ENCODE measurements at places on chromosomes 4 and X.

DNA sequence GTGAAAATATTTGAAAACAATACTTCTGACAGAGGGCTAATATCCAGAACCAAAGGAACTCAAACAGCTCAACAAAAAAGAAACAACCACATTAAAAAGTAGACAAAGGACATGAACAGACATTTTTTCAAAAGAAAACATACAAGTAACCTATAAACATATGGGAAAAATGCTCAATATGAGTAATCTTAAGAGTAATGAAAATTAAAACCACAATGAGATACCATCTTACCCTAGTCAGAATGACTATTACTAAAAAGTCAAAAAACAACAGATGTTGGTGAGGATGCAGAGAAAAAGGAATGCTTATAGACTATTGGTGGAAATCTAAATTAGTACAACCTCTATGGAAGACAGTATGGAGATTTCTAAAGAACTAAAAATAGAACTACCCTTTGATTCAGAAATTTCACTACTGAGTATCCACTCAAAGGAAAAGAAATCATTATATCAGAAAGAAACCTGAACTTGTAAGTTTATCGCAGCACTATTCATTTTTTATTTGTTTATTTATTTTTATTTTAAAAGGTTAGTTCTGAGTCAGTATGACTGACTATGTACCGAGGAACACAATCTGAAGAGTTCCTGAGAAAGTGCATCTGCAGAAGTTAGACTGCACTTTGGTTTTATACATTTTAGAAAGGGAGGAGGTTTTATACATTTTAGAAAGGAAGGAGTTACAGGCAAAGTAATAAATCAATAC, 231.3 kb downstream of the INPP4B start:
- no peak overlapping the region for H3K27ac ChIP-seq
- no peaks in the 10 kb centered on the region for H3K27me3 ChIP-seq
- H3K36me3 ChIP-seq = peaks cover 30% of the 10 kb centered on the region
- no peak overlapping the region for H3K4me3 ChIP-seq
- no peak for DNase-seq

GRCh38 chr4:173801876-173802661, 272.0 kb upstream of the HAND2 start:
- no peak overlapping the region for H3K4me3 ChIP-seq
- no peak for DNase-seq
- no peaks in the 10 kb centered on the region for H3K27me3 ChIP-seq
- H3K36me3 ChIP-seq = no peaks in the 10 kb centered on the region
- H3K27ac ChIP-seq = no peak overlapping the region

- no peaks in the 10 kb centered on the region for H3K36me3 ChIP-seq
- no peak for DNase-seq
- H3K27me3 ChIP-seq = no peaks in the 10 kb centered on the region
- H3K27ac ChIP-seq = no peak overlapping the region
- H3K4me3 ChIP-seq = no peak overlapping the region
Observed at GRCh38 chr4:24042094-24042493, 152.2 kb upstream of the PPARGC1A start.

DNA sequence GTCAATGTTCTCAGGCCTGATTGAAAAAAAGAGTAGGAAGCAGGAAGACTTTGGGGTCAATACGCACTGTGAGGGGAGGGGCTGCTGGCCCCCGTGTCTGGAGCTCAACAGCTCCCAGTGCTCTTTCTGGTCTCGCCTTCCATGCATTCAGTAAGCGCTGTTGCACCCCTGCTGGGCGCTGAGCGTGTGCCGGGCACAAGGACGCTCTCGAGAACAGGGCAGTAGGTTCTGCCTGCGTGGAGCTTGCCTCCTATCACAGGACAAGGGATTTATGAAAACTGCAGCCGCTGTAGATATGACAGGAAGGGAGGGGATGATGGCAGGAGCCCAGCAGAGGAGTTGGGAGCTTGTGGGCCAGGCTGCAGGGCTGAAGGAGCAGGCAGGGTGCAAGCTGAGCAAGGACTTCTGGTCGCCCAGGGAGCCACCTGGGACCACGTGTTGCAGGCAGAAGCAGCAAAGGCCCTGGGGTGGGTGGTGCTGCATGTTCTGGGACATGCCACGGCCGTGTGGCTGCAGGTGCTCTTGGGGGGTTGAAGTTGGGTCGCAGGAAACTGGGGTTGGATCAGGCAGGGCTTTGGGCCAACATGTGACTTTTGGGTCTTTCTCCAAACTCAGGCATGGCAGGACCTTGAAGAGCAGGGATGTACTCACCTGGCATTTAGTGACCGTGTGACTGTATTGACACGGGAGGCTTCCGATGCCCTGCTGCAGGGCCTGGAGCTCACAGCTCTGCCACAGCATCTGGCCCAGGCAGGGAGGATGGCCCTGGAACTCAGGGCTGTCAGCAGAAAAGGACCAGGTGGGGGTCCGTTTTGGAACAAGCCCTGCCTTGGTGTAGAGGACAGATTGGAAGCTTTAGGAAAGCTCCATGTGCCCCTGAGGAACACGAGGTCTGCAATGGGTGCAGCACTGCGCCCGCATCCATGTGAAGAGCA, 97.9 kb downstream of the CPZ start:
- no peaks in the 10 kb centered on the region for H3K4me1 ChIP-seq
- H3K36me3 ChIP-seq = peaks cover 3% of the 10 kb centered on the region
- no peak overlapping the region for H3K27ac ChIP-seq
- H3K27me3 ChIP-seq = peaks cover 15% of the 10 kb centered on the region

DNA sequence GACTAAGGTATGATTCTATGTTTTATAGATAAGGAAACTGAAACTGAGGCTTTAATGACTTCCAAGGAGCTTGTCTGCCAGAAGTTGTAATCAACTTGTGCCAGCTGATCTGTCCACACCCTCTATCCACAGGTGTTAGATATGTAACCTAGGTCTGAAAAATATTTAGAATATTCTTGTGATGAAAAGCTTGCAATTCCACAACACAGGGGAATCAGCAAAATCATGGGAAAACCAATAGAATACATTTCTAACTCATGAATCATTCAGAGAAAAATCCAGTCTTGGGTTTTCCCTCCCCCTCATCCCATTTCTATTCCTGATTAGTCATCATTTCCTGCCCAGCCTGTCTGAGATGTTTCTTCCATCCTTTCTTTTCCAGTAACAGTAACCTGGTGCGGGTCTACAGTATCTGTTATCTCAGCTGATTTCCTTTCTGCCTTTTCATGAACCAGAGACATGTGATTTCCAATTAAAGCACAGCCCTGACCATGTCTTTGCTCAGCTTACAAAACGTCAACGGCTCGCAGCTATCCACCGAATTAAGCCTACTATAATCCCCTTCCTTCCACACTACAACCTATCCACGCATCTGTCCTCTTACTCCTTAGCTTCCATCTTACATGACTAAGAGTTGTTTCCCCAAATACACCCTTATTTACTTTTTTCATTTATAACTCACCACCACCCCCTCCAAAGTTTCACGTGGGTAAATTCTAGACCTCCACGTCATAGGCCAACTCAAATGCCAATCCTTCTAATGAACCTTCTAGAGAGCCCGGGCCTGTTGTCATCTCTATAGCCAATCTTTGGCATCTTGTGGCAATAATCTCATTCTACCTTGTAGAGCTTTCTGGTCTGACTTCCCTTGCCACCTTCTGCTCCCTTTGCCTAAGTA, 961 bp upstream of the NOCT start:
- H3K4me3 ChIP-seq = peak overlapping the region; percentile 81
- H3K36me3 ChIP-seq = no peaks in the 10 kb centered on the region
- H3K27ac ChIP-seq = peak overlapping the region; percentile 99
- H3K4me1 ChIP-seq = peaks cover 32% of the 10 kb centered on the region

Data from activated T-cell treated with anti-CD3 and anti-CD28 coated beads, Interleukin-2, amount 50 U/mL, for 72 hours (primary cell).